Pancreas (tissue), 10 donors: ENCODE measurements at places on chromosomes 2 and 18.
A peak's percentile ranks its signal among the peaks of the same experiment; 100 is the strongest.

DNA sequence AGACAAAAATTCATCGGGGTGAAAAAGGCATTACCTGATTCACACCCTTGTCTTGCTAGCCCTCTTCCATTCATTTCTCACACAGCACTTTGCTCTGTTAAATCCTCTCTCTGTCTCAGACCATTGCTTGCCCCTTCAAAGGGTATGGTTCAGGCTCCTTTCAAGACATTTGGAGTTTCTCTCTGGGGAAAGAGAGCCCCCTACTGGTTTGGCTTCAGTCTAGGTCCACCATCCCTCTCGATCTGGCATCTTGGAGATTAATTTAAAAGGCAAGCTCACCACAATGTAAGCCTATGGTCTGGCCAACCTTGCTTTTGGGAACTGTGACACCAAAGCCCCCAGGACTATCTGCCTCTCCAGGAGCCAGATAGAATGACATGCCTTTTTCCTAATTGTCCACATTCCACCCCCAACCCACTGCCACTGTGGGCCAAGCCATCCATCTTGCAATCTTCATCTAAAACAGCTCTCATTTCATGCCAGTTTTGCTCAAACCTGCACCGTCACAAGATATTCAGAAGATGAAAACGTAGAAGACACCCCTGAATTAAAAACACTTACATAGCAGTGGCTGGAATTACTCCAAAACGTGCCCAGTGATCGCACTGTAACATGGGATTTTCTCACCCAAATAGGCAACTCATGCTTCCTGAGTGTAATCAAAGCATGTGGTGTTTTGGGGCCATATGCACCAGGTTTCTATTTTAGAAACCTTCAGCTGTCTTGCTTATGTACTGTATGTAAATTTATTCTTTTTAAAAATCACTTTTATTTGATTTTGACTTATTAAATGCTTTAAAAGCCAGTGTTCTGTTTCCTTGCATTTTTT lies 93.9 kb downstream of the FARSB start:
- no peaks in the 10 kb centered on the region for H3K4me1 ChIP-seq
- no peaks in the 10 kb centered on the region for H3K27me3 ChIP-seq
- peaks cover 3% of the 10 kb centered on the region for H3K36me3 ChIP-seq

GRCh38 chr2:239605976-239606375 lies 205.2 kb upstream of the HDAC4 start:
- H3K4me3 ChIP-seq, result no peak overlapping the region
- no peak overlapping the region for H3K27ac ChIP-seq
- no peaks in the 10 kb centered on the region for H3K27me3 ChIP-seq
- no peaks in the 10 kb centered on the region for H3K4me1 ChIP-seq
- H3K36me3 ChIP-seq, result no peaks in the 10 kb centered on the region

- H3K27ac ChIP-seq, result no peak overlapping the region
- H3K36me3 ChIP-seq, result no peaks in the 10 kb centered on the region
- H3K4me1 ChIP-seq, result no peaks in the 10 kb centered on the region
- peak; percentile 22 for DNase-seq
- H3K4me3 ChIP-seq, result no peak overlapping the region
These were observed 35.4 kb downstream of the ANKMY1 start for GRCh38 chr2:240522406-240522805.

DNA sequence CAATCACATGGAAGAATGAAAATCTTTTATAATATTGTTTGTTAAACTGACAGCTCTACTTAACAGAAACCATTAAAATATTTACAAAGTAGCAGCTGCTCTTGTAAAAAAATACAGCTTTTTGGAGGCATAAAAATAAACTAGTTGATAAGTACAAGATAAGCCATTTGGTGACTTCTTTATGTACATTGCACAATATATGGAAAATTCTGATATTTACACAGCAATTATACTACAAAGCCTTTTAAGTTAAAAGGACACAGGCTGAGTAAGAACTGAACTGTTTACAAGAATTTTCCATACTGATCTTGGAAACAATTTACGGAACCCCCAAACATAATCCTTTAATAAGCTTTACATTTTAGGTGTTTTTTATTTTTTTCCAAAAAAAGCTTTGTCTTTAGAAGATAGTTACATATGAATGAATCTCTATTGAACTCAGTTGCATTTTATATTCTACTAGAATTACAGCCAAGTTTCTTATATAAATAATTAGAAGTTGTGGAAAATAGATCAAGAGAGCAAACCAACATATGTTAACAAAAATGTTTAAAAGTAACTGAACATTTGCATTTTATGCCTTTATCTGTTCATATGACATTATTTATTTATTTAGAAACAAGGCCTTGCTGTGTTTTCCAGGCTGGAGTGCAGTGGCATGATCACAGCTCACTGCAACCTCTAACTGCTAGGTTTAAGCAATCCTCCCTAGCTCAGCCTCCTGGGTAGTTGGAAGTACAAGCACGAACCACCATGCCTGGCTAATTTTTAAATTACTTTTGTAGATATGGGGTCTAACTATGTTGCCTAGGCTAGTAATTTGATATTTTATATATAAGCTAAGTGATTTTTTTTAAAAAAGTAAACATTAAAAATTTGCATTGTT lies 142.5 kb downstream of the OTX1 start:
- peaks cover 5% of the 10 kb centered on the region for H3K4me1 ChIP-seq
- no peak for DNase-seq
- H3K36me3 ChIP-seq, result no peaks in the 10 kb centered on the region
- no peak overlapping the region for H3K4me3 ChIP-seq
- no peak overlapping the region for H3K27ac ChIP-seq

GRCh38 chr18:46555724-46556123 lies 101.3 kb downstream of the LOXHD1 start:
- no peaks in the 10 kb centered on the region for H3K4me1 ChIP-seq
- no peak overlapping the region for H3K4me3 ChIP-seq
- no peaks in the 10 kb centered on the region for H3K27me3 ChIP-seq
- H3K36me3 ChIP-seq, result no peaks in the 10 kb centered on the region

GRCh38 chr18:377088-377487 lies 109.2 kb upstream of the THOC1 start:
- DNase-seq, result no peak
- H3K4me1 ChIP-seq, result peaks cover 39% of the 10 kb centered on the region
- no peaks in the 10 kb centered on the region for H3K27me3 ChIP-seq

DNA sequence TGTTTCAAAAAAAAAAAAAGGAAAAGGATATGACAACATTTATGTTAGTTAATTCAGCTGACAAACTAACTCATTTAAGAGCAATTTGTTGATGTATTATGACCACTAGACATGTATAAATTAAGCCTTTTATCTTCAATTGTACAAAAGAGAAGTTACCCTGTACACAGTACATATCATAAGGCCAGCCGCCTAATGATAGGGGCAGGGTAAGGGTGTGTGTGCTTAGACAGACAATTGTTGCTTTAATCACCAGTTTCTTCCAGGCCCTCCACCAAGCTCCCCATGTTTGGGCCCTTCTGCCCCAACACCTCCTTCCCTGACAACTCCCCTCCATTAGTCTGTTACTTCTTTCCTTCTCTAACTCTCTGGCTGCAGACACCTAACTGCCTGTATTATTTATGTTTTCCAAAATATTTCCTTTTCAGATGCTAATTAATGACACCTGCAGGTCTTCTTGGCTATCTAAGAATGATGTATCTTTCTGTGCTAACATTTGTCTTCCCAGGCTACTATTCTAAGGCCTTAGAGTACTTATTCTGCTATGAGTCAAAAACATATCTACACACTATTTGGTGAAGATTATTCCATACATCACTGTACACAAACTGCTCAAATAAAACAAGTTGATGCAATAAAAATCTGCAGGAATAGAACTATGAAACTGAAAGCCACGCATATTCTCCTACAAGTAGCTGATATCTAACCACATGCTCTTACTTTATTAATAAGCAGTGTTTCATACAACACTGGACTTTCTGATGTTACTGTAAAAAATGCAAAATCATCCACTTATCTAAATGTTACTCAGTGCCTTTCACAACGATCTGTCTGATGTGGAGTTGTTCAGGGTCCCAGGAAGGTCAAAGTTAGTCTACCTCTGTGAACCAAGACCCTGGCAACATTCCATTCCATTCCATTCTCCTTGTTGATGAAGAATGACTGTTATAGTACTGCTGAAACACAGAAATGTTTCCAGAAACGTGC lies 26.4 kb downstream of the TMEM131 start:
- no peak for DNase-seq
- H3K4me3 ChIP-seq, result no peak overlapping the region
- H3K27ac ChIP-seq, result peak overlapping the region; percentile 28
- peaks cover 27% of the 10 kb centered on the region for H3K4me1 ChIP-seq

DNA sequence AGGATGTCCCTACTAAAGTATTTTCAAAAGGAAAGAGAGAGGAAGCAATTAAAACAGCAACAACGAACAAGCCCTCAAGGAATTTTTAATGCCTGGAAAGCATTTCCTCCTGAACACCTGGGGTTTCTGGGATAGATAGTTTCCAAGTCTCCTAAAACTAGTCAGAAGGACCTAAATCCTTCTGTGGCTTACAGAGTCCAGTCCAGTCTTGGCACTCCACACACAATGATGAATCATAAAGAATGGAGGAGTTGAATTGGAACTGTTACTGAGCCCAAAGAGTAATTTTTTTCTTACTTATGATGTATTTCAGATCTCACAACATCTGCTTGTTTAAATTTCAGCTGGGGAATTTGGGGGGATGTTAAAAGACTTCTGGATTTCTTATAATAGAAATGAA lies 144.6 kb upstream of the SETBP1 start:
- H3K4me1 ChIP-seq, result no peaks in the 10 kb centered on the region
- no peaks in the 10 kb centered on the region for H3K36me3 ChIP-seq
- no peak overlapping the region for H3K27ac ChIP-seq
- no peak overlapping the region for H3K4me3 ChIP-seq
- no peaks in the 10 kb centered on the region for H3K27me3 ChIP-seq

GRCh38 chr2:97747285-97747684 lies 33.9 kb downstream of the ZAP70 start:
- H3K4me3 ChIP-seq, result no peak overlapping the region
- H3K36me3 ChIP-seq, result no peaks in the 10 kb centered on the region
- H3K4me1 ChIP-seq, result no peaks in the 10 kb centered on the region
- H3K27me3 ChIP-seq, result no peaks in the 10 kb centered on the region
- no peak overlapping the region for H3K27ac ChIP-seq

GRCh38 chr2:138665937-138666336 lies 114.3 kb downstream of the NXPH2 start:
- DNase-seq, result no peak
- no peaks in the 10 kb centered on the region for H3K36me3 ChIP-seq
- no peak overlapping the region for H3K27ac ChIP-seq

- no peak overlapping the region for H3K27ac ChIP-seq
- no peak for DNase-seq
- H3K36me3 ChIP-seq, result no peaks in the 10 kb centered on the region
- H3K4me1 ChIP-seq, result no peaks in the 10 kb centered on the region
These were observed 1244.7 kb upstream of the ZEB2 start for GRCh38 chr2:145764631-145765030.

DNA sequence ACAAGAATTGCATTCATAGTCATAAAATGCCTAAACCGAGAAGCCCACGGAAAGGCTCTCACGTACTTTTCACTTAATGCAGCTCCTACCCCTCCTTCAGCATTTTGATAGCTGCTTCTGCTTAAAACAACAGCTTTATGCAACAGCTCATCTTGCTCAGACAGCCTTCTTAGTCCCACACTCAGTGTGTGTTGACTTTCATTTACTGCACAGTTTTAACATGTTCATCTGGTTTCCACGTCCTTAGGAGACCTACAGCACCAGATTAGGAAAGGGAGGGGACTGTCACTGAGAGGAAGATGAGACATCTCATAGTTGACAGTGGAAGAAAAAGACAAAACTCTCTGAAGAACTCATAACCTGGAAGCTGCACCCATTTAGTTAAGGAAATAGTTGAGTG lies 435.4 kb downstream of the SETBP1 start:
- H3K27me3 ChIP-seq, result no peaks in the 10 kb centered on the region
- H3K27ac ChIP-seq, result no peak overlapping the region
- DNase-seq, result no peak
- H3K4me1 ChIP-seq, result no peaks in the 10 kb centered on the region
- no peaks in the 10 kb centered on the region for H3K36me3 ChIP-seq
- H3K4me3 ChIP-seq, result no peak overlapping the region

DNA sequence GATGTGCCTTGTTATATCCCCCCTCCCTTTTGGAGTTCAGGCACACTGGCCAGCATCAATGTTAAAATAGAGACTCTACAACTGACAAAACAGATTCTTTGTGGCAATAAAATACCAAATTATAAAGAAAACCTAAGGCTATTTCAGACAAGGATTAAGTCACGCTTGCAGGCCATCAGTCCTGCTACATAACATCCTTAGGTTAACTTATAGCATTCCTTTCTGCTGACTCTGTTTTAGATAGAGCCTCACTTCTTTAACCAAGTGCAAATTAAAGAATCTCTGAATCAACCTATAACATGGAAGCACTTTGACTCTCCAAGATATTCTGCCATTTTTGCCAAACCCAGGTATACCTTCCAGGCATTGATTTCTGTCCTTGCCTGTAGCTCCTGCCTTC lies 784.6 kb downstream of the RNF144A start:
- H3K27me3 ChIP-seq, result no peaks in the 10 kb centered on the region
- H3K27ac ChIP-seq, result no peak overlapping the region
- DNase-seq, result no peak

- no peak for DNase-seq
- H3K4me1 ChIP-seq, result no peaks in the 10 kb centered on the region
- H3K27me3 ChIP-seq, result no peaks in the 10 kb centered on the region
- H3K4me3 ChIP-seq, result no peak overlapping the region
- H3K27ac ChIP-seq, result no peak overlapping the region
These were observed 713.4 kb upstream of the VRK2 start for GRCh38 chr2:57333221-57333620.

DNA sequence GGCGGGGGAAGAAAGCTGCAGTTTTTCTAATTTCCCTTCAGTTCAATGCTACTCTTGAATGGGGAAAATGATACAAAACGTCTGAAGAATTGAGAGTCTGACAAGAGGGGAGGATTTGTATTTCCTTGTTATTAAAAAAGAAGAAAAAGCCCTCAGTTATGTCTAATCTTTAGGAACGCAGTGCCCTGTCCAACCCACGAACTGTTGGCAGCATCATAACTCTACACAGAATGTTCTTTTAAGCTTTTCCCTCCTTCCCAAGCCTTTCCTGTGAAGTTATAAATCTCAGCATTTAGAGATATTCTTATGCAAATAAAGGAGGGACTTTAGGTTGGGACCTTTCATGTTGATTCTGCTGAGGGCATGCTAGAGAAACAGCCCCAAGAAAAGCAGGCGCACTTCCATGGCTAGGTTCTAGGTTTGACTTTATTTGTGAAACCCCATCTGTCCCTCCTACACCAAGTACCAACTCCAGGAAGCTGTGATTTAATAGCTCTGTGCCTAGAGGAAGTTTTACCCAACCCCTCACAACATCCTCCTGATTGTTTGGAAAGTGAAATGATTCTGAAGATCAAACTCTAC lies 288.6 kb downstream of the SETBP1 start:
- no peaks in the 10 kb centered on the region for H3K4me1 ChIP-seq
- no peaks in the 10 kb centered on the region for H3K36me3 ChIP-seq
- no peaks in the 10 kb centered on the region for H3K27me3 ChIP-seq
- H3K27ac ChIP-seq, result no peak overlapping the region
- DNase-seq, result no peak
